ENCODE measurements at places on chromosomes 7 and 10.

DNA sequence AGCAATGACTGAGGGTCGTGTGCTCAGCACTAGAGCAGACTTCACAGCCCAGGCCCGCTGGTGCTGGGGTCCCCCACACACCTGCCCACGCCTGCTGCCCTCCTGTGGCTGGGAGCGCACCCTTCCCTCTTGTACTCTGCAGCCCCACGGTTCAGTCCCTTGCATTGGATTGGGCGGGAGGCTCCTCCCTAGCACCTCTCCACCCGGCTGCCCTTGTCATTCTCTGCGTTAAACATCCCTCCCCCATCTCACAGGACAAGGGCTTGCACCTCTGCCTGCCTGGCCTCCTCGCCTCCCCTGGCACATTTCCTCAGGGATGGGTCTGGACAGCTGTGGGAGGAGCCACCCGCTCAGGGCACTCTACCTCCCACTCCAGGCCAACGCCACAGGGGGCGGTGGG is 68.6 kb downstream of the ALOX5 start:
- DNase-seq = no peak

- DNase-seq = no peak
Observed at GRCh38 chr7:149475121-149476045, 14.5 kb upstream of the ZNF777 start.

DNA sequence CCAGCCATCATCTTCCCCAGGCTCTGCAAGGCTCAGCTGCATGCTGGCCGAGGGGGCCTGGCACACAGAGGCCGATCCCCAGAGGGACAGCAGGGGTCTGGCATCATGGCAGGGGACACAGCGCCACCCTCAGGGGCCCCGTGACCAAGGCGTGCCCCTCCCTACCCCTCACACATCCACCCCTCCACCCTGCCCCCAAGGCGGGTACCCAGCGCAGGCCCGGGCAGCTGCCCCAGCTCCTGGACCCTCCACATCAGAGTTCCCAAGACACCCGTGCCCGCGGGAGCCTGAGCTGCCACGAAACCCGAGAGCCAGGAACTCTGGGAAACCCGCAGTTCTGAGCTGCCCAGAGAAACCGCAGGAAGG is 46.5 kb upstream of the TNRC18 start:
- DNase-seq = no peak

DNA sequence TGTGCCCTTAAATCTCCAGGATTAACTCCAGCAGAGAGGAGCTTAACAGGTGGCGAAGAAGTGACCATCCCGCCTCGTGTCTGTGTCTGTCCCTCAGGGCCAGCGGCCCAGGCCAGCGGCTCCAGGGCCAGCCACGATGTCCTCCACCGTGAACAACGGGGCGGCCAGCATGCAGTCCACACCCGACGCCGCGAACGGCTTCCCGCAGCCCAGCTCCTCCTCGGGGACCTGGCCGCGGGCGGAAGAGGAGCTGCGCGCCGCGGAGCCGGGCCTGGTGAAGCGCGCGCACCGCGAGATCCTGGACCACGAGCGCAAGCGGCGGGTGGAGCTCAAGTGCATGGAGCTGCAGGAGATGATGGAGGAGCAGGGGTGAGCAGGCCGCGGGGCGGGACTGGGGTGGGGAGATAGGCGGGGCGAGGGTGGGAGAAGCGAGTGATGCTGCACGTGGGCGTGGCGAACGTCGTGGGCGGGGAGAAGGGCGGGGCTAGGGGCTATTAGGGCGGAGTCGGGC is 33.3 kb downstream of the SRRM3 start:
- DNase-seq = no peak

DNA sequence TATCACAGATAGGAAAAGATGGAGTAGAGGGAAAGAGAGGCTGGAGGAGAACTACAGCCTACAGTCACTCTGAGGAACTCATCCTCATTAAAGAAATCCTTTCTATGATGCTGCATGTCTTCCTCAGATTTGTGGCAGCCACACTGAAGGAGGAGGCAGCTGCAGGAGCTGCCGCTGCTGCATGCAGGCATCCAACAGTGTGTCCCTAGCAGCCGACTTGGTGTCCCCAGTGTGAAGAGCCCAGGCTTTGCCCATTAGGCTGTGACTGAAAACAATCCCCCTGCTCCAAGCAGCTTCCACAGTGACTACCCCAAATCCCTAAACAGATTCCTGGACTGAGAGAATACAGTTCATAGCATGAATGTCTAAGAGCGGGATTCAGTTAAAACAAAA is 23.1 kb downstream of the SKIDA1 start:
- no peak for DNase-seq

DNA sequence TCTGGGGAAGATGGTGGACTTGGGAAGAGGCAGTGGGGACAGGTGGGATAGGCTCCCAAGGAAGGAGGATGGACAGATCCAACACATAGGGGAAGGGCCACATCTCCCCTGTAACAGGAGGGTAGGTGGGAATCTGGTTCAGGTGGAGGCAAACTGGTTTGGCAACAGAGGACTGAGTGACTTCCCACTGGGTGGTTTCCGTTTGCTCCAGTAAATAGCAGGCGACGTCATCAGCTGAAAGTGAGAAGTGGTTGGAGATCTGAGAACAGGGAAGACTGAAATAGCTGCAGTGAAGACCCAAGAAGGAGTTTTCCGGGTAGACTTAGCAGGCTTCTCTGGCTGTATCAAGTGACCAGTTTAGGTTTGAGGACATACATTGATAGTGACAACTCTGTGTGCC is 504.4 kb downstream of the GALNT17 start:
- DNase-seq = no peak

DNA sequence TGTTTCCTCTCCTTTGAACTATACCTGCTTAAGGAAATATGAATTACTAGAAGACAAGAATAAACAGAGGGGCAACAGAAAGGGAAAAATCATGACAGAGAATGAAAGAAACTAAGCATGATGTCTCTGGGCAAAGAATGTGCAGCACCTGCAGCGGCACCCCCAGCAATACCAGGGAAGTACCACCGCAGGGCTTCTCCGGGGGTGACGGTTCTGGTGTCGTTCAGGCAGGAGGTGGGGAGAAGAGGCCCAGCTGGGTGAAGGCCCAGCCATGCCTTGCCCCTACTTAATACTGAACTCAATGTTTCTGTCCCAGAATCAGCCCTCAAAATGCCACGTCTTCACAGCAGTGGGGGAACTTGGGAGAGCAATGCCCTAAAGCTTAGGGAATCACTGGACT is 337.6 kb downstream of the CDC14C start:
- DNase-seq = no peak

DNA sequence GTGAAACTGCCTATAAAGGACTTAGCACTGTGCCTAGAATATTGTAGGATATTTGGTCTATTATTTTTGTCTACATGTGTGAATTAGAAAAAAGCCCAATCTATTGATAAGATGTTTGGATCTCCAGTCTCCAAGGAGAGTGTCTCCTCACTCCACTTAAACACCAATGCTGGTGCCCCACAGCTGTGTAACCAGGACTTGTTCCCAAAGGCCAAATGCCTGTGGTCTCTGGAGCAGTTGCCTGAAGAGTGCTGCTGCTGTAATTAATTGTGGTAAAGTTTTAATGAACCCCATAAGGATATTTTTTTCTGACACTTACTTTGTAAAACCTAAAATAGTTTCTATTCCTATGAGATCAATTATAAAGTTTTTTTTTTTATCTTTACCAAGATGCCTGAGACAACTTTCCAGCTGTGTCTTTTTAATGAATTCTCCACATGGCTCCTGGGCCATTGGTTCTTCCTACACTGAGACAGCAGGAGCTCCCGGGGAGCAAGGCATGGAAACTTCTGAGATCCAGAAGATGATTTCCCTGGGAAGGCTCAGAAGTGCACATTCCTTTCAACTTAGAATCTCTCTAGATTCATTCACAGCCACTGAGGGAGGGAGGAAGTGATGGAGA is 11.2 kb upstream of the OR2A5 start:
- DNase-seq = no peak

DNA sequence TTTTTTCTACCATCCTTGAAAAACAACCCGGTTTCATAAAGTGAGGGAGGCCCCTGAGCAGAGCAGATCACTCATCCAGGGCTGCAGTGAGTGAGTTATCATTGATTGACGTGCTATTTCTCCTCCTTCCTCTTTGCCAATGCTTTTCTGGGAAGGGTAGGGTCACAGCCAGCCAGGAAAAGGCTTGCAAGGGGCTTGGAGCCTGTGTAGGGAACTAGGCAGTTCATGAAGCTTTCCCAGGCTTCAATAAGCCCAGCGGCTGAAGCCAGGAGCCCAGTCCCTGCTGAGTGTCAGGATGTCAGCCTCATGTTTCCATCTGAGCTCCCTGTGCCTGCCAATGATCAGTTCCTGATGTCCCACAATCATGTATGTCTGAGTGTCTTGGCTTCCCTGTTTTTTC is 584.7 kb downstream of the GALNT17 start:
- no peak for DNase-seq

DNA sequence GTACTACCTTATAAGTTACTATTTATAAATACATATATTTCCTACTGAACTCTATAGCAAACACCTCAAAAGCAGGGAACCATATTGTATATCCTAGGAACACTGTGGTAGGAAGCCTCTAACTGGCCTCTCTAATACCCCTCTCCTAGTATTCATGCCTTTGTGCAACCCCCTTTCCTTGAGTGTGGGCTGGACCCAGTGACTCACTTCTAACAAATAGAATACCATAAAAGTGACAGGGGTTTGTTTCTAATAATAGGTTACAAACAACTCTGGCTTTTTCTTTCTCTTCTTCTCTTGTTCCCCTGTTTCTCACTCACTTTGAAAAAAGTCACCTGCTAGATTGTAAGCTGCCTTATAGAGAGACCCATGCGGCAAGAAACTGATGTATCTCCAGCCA is 51.6 kb upstream of the MACC1 start:
- DNase-seq = no peak

GRCh38 chr7:29885626-29886025 is 79.3 kb downstream of the WIPF3 start:
- no peak for DNase-seq

DNA sequence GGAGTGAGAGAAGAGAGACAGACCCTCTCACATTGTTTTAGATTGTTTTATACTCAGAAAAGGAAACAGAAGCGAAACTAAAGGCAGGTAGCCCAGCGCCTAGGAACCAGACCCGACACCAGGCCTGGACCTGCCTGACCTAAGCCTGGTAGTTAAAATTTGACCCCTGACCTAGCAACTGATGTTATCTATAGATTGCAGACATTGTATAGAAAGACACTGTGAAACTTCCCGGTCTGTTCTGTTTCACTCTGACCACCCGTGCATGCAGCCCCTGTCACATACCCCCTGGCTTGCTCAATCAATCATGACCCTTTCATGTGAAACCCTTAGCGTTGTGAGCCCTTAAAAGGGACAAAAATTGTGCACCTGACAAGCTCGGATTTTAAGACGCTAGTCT is 31.6 kb downstream of the VIPR2 start:
- DNase-seq = no peak

- no peak for DNase-seq
Observed at GRCh38 chr10:3791974-3792633, 7.1 kb upstream of the KLF6 start.

GRCh38 chr10:124660404-124661125 is 83.6 kb downstream of the FAM53B start:
- DNase-seq = no peak

DNA sequence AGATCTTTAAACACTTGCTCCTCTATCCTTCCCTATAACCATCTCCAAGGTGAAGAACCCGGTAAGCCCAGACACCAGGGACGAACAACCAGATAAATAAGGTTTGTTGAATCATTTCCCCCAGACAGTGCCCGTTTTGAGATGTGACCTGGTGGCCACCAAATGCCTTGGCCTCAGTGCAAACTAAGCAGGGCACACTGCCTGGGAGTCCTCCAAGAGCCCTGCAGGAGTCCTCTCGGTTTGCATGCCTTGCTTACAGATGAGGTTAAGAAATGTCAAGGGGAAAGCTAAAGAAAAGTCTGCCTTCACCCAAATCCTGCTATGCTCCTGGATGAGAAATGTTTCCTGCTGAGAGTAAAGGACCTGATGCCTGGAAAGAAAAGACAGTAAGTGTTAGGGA is 31.6 kb downstream of the SLIT1 start:
- DNase-seq = no peak

DNA sequence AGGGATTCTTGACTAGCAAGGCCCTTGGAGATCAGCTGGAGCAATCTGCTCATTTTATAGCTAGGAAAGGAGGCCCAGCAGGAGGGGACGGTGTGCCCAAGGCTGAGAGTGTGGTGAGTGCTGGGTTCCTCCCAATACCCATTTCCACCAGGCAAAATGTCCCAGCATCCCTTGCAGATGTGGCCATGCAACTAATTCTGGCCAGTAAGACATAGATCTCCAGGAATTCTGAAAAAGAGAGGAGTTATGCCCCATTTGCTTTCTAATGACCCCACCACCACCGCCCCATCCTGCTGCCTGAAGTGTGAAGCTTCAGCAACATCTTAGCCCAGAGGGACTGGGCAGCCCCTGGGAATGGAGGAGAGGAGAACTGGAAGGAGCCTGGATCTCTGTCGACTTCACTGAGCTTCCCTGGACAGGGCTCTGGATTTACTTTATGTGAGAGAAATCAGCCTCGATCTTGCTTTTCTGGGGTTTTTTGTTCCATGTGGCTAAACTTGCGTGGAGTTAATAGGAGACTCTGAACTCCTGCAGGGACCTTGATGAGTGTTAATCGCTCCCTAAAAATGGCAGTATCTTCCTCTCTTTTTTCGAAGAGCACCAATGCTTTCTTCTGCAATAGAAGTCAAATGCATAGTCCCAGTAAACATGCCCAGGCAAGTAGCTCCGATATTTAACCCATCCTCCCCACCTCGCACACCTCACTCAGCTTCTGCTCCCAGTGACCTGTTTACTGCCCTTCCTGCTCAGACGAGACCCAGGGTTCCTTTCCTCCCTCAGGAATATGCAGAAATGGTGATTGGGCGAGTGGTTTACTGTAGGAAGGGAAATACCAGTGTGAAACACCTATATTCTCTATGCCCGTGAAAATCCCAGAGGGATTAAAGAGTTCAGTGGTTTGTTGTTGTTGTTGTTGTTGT is 127.5 kb upstream of the GPR26 start:
- DNase-seq = no peak

All from NCI-H2081 treated with DMSO at 0.1 percent for 48 hours (cell line).